Ascending aorta (tissue), 2 donors: ENCODE measurements at places on chromosomes 4 and X.
A peak's percentile ranks its signal among the peaks of the same experiment; 100 is the strongest.

DNA sequence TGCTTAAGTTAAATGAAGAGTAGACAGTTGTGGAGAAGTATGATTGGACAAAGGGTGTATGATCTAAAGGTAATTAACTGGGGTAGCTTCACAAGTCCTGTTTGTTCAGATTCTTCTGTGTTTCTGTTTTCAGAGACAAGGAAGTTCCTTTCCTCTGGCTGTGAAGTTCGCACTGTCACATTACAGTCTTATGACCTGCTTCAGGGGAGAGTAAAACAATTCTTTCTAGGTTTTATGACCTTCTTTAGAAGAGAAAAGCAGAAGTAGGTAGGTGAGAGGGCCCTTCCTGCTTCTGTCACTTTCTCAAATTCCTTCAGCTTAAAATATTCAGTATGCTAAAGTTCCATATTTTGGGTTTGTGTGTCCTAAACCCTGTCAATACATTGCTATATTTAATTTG is 211.9 kb downstream of the SOX3 start:
- DNase-seq = no peak

DNA sequence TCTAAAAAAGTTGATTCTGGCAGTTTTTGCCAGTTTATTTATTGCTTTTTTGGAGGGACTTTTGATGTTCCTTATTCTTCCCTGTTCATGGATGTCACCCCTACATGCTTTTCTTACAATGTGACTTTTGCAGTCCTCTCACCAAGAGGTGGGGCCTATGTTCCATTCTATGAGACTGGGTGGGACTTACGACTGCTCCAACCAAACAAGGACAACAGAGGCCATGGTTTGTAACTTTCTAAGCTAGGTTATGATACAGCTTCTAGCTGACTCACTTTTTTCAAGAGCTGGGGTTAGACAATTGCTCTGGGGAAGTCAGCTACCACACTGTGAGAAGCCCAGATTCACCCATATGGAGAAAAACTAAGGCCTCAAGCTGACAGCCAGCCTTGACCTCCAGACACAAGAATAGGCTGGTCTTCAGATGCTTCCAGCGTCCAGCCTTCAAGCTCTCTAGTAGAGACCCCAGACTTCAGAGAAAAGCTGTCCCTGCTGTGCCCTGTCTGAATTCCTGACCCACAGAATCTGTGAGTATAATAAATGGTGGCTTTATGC is 39.5 kb downstream of the ENOPH1 start:
- no peak for DNase-seq

- no peak for DNase-seq
Measured at GRCh38 chr4:48195374-48195773, 61.3 kb upstream of the TXK start.

DNA sequence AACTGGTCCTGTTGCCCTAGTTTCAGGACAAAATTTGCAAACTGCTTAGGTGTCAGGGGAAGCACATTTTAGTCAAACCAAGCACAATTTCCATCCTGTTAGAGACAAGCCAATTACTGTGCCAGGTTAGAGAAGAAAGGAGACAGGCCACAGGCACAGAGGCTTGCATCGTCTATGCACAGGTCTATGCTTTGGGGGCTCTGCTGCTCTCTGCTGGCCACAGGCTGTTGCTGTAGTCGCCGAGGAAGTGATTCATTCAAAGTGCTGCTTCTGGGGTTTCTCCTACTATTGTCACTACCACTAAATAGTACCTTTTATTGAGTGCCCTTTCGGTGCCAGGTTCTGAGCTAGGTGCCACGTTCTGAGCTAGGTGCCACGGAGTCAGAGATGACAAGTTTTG is 45.5 kb downstream of the VGLL1 start:
- DNase-seq = no peak

DNA sequence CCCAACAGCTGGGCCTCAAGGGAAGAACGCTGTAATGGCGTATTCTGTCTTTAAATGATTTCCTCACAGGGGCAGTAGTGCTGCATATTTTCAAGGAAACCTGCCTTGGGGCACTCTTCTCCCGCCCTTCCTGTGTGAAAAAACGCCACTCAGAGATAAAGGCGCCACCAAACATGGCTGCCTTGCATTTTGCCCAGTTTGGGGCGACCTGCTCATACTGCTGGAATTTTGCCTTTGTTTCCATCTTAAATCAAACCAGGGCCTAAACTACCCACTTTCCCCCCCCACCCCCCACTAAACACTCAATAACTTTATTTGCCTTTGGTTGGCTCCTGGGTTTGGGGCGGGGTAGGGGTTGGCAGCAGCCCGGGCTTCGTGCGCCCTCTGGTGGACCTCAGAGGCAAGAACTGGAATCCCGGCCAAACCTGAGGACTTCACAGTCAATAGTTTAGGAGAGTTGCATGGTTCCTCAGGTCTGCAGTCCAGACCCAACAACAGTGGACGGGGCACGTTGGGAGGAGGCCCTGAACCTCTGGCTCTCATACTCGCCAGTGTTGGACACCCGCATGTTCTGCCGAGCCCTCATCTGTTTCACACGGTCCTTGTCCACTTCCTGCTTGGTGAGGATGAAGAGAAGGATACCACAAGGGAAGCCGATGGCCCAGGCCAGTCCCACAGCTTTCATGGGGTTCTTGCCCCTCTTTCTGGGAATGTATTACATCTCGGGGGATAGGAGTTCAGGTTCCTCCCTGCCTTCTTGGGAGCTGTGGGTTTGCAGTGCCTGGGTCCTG is 220.1 kb upstream of the STK26 start:
- DNase-seq = peak; percentile 91

- no peak for DNase-seq
Measured at GRCh38 chr4:124061413-124061812, 651.1 kb downstream of the ANKRD50 start.

GRCh38 chr4:15938182-15938581 is 358 bp downstream of the FGFBP1 start:
- DNase-seq = no peak

- no peak for DNase-seq
Measured at GRCh38 chr4:26351685-26352084, 30.9 kb downstream of the RBPJ start.

DNA sequence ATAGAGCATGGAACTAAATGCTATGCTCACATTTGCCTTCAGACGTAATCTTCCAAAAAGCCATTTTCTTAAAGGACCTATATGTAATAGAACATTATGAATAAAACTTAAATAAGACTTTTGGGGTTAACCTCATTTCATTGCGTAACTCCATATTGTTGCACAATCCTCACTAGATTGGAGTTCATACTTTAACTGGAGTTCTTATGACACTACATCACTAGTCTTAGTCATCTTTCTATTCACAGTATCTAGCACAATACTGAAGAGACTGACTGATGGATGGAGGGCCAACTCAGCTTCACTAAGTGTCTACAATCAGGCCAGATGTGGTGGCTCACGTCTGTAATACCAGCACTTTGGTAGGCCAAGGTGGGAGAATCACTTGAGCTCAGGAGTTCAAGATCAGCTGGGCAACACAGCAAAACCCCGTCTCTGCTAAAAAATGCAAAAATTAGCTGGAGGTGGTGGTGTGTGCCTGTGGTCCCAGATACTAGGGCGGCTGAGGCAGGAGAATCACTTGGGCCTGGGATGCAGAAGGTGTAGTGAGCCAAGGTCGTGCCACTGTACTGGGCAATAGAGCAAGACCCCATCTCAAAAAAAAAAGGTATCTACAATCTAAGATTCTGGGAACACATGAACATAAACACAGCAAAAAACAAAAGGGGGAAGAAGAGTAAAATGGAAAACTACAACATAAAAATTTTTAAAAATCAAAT is 80.8 kb upstream of the MAB21L2 start:
- no peak for DNase-seq

- no peak for DNase-seq
Measured at GRCh38 chrX:151563449-151563848, at the start of gene PASD1. TSS of gene PASD1 (plus strand) at chrX:151563675. CDS start at chrX:151601554, 37,879 bp downstream.

DNA sequence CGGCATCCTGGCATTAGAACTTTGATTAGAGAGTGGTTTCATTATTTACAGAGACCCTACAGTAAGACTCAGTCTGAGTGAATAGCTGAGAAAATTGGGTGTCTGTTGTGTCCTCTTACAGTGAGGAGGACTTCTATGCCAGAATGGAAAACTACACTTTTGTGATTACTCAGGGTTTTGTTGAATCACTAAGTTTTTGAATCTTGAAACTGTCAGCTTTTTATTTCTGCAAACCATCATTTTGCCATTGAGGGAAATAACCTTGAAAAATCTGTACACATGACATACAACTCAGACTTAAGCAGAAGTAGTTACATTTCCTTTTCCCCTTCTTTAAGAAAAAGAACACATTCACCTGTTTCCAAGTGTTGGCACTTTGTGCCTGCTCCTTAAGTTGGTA is 117.6 kb upstream of the RASGEF1B start:
- DNase-seq = no peak

- no peak for DNase-seq
Measured at GRCh38 chr4:59258002-59258401, 1942.1 kb upstream of the ADGRL3 start.

DNA sequence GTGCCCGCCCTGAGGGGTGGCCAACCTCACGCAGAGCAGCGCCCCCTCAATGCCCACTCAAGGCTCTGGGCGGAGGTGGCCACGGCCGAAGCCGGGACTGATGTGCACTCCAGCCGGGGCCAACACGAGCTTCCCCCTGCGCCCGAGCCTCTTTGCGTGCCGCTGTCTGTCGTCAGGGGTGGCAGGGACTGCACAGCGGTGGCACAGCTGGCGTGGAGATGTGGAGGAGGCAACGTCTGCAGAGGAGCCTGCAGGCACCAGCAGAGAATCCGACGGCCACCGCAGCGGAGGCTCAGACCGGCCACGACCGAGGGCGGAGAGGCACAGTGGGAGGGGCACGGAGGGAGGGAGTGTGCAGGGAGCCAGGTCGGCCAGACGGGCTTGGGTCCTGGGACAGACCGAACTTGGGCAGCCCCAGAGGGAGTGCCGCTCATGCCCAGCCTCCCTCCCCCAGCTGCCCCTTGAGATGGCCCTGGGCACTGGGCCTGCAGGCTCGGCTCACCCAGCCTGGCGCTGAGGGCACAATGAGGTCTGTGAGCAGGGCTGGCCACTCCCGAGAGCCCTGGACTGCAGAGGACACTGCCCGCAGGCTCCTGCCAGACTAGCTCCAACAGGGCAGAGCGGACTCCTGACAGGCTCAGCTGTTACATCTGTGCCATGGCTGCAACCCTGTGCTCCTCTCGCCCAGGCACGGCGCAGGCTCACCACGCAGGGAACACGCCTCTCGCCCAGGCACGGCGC is 46.5 kb upstream of the CPLX1 start:
- DNase-seq = no peak

GRCh38 chr4:110132816-110133719 is 65.3 kb downstream of the ELOVL6 start:
- no peak for DNase-seq

- DNase-seq = no peak
Measured at GRCh38 chr4:174423257-174423944, 98.9 kb downstream of the HPGD start.

GRCh38 chr4:184583738-184584502 is 65.3 kb downstream of the CASP3 start:
- DNase-seq = no peak

- DNase-seq = no peak
Measured at GRCh38 chrX:1751781-1752180, 136.9 kb downstream of the ASMT start.

DNA sequence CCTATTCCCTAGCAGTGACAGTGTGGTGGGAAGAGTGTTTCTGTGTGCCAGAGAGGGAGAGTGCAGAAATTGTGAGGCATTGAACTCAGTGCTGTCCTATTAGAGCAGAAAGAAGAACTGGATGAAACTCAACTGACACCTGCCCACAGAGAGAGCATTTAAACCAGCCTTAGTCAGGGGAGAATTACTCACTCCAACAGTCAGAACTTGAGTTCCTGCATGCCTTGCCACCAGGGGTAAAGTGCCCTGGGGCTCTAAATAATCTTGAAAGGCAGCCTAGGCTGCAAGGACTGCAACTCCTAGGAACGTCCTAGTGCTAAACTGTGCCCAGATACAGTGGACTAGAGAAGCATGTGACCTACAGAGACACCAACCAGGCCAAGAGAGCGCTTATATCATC is 12.8 kb downstream of the CYSLTR1 start:
- no peak for DNase-seq

DNA sequence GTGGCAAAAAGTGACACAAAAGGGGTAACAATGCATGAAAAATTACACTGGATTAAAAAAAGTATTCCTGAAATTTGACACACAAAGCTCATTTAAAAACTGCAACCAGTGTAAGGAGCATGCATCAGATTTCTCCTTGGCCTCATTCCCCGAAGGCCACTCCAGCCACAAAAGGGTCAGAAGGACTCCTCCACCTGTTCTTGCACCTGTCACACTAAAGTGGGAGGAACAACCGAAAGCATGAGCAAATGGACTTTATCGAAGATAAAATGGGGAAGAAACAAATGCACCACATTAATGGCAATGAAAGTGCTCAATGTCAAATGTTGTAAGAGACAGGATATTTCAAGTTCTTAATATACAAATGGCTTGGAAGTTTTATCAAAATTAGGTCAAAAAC is 88.2 kb downstream of the ADGRA3 start:
- no peak for DNase-seq

DNA sequence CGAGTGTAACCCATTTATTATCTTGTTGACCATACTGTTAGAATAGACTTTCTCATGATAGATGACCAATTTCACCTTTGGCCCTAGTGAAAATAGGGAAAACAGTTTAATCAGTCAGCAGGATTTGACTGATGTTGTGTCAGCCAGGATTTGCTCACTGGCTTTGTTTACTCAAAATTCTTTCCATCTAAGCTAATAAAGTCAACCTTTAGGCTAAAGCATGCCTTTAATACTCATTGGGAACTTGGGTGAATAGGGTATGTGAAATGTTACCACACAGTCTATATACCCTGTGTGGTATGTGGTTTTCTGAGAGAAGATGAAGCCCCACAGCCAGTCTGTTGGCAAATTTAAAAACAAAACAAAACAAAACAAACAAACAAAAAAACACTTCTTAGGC is 18.7 kb upstream of the SPANXB1 start:
- no peak for DNase-seq

- DNase-seq = no peak
Measured at GRCh38 chrX:153640045-153640686, 6.8 kb upstream of the DUSP9 start.

DNA sequence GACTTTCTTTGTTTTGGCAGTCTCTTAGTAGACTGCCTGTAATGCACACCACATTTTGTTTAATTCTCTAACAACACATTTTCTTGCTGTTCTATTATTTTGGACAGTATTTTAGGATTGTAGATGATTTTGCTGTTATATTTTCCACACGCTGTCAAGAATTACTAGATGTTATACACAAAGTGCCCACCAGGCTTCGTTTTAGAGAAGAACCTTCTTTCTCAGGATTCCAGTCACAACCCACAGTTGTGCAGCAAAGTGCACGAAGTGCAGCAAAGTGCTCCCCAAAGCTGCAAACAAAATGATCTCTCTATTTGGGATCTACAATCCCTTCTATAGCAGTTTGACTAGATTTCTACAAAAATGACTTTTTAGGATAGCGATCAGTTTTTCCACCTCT is 2.4 kb downstream of the ZNF141 start:
- no peak for DNase-seq

DNA sequence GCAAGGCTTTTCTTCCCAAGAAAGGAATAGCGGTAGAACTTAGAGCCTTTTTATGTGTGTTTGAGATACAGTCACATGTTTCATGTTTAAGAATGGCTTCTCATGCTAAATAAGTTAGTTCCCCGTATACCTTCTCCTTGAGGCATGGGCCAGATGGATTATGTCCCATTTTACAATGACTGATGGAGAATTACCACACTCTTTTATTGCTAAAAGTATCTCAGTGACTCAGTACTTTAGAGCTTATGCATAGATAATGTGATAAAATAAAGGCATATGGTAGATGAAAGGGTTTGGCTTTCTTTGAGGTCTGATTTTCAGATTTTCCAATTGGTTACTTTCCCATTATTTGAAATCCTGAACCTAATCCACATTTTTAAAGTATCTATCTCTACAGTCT is 121.8 kb upstream of the BMPR1B start:
- no peak for DNase-seq
